ENCODE measurements at places on chromosomes 11 and 22.
A peak's percentile ranks its signal among the peaks of the same experiment; 100 is the strongest.

- no peak for DNase-seq
These were observed 64.7 kb downstream of the UVRAG start for GRCh38 chr11:75879737-75880136.

GRCh38 chr11:1844221-1845094 lies 5.7 kb downstream of the TNNI2 start:
- peak; percentile 96 for DNase-seq

DNA sequence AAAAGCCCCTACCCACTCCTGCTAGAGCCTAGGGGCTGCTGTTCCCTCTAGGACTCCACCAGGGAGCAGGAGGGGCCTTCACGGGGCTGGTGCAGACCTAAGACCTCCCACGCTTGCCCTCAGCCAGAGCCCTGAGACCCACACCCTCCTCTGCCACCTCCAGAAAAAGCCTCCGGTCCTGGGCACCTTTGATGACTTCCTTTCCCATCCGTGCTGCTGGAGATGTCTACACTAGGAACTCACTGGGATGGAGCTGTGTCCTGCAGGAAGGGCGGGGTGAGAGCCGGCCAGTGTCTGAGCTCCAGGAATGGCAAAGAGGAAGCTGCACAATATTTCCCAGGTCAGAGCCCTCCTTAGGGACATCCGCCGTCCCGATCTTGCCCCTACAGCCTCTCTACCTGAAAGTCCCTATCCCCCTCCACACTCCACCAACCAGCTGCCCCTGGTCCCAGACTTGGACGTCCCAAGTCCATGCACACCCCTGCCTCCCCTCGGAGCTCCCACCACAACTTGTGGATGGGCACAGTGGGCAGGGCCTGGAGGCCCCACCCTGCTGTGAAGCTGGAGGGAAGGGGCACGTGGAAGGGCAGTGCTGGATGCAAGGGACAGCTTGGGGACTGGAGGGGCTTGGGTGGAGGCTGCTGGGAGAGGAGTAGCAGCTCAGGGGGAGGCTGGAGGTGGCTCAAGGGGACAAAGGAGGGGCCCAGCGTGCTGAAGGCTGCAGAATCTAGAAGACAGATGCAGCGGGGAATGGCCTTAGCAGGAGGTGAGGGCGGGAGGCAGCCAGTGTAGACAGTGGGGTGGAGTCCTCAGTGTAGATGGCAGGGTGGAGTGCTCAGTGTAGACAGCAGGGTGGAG lies 13.5 kb upstream of the LRP5 start:
- DNase-seq: no peak

GRCh38 chr11:63080682-63081081 lies 63.3 kb downstream of the SLC22A24 start:
- DNase-seq: no peak

DNA sequence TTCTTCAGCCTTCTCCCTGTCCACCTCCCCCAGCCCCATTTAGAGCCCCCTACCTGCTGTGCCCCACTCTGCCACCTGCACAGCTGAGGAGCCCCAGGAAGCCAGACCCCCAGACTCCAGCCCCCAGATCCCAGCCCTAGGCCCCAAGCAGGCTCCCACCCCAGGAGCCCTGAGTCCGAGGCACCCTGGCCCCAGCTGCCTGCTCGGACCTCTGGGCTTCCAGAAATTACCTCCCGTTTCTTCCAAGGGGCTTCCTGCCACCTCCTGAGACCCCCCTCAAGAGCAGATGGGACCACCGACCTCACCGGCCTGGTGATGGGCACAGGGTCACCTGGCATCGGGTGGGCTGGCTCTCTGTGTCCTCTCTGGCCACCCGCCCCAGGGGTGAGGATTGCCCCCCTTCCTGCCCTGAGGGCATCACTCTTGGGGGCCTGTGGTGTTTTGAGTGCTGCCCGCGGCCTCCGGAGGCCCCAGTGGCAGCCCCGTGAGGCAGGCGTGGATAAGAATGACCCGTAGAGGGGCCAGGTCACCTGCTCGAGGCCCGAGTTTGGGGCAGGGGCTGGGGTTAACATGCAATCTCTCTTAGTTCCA lies 18.3 kb upstream of the TALDO1 start:
- no peak for DNase-seq

DNA sequence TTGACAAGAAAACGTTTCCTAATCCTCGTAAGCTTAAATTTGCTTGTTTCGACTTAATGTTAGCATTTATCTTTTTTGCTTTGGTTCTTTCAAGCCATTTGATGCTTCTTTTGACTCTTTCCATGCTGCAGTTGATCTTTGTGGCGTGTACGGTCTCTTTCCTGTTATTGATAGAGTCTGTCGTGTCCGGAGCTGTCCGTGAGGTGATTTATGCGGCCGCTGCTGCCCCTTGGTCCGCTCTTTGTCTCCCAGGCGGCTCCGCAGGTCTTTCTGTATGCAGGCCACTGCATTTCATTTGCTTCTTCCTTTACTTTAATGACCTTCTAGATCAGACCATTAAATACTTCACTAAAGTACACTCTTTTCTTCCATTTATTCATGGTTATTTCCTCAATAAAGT lies 50.3 kb downstream of the TBC1D22A start:
- DNase-seq: no peak

GRCh38 chr11:30091246-30091645 lies 74.4 kb upstream of the KCNA4 start:
- no peak for DNase-seq

DNA sequence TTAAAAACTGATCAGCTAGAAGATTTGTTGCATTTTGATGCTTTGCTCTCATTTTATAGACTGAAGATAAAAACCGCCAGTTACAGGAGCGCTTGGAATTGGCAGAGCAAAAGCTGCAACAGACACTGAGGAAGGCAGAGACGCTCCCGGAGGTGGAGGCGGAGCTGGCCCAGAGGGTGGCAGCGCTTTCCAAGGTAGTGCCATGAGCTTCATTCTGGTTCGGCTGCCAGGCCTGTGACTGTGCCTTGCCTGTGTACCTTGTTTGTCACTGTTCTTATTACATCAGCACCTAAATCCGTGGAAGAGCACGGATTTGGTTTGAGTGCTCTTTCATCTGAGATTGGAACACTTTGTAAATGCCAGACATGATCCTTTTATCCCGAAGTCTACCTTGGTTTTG lies 61.4 kb downstream of the PPFIA1 start:
- DNase-seq: no peak

DNA sequence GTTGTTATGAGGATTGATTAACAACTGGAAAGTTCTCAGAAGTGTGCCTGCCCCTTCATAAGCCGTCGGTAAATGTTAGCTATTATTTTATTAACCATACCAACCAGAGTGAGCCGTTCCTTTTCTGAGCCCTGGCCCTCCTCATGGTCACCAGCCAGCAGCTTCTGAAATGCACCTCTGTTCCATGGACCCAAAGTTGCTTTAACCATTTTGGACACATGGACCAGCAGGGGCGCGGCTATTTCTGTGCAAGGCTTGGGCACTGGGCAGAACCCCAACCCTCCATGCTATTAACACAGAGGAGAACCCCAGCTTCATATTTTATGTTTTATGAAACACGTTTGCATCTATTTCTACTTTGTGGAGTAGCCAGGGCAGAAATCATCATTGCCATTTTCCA lies 18.6 kb upstream of the SCGB1A1 start:
- no peak for DNase-seq

DNA sequence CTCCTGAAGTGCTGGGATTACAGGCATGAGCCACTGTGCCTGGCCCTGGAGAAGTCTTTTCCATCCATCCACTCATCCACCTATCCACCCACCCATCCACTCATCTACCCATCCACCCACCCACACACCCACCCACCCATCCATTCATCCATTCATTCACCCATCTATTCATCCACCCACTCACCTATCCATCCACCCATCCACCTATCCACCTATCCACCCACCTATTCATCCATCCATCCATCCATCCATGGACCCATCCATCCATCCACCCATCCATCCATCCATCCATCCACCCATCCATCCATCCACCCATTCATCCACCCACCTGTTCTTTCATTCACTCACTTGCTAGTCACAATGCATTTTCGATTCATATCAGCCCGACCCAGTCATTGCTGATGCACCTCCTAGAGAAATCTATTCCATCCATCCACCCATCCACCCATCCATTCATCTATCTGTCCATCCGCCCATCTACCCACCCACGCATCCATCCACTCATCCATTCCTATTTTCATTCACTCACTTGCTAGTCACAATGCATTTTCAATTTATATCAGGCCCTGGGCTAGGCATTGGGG lies 17.7 kb upstream of the SUN2 start:
- DNase-seq: no peak

- DNase-seq: no peak
These were observed 6.2 kb upstream of the LINC01488 start for GRCh38 chr11:69475141-69475865.

DNA sequence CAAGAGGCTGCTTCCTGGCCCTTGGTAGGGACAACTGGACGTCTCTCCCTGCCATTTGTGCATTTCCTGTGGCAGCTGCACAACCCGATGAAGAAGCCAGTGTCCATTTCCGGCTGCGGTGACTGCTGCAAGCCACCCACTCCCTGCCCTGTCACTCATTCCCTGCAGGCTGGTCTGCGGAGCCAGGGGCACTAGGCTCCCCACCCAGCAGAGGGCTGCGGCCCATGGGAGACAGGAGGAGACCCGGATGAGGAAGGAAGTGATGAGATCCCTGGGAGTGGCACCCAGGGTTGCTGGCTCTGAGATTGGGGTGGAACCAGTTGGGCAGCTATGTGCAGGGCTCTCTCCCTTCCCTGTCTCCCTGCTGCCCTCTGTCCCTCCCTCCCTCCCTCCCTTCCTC lies 10.0 kb upstream of the MYRF start:
- no peak for DNase-seq

DNA sequence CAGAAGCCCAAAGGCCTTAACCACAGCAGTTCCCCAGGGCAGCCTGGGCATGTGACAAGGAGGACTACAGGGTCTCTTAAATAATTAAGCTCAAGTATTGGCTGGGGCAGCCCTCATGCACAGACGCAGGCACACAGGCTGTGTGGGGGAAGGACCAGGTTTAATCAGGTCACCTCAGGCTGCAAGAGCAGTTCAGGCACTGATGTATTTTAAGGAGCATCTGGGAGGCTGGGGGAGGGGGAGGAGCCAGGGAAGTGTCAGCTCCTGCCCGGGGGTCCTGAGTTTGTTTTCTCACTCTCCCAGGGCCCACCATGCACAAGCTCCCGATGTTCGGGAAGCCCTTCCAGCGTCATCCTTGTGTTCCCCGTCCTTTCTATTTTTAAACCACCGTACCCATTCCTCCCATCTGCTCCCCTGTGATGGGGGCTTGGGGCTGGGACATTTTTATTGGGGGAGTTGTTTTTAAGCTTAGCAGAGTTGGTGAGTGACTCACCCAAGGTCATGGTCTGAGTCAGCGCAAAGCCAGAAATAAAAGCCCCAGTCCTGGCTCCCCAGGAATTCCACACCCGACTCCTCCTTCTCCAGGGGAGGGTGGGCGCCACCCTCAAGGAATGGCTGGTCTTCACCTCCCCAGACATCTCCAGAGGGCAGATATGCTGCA lies 2.4 kb downstream of the CSDC2 start:
- no peak for DNase-seq

- no peak for DNase-seq
These were observed 2.6 kb downstream of the SAMM50 start for GRCh38 chr22:43957871-43958270.

- peak; percentile 87 for DNase-seq
These were observed 603 bp downstream of the ESRRA start for GRCh38 chr11:64305691-64306562.

DNA sequence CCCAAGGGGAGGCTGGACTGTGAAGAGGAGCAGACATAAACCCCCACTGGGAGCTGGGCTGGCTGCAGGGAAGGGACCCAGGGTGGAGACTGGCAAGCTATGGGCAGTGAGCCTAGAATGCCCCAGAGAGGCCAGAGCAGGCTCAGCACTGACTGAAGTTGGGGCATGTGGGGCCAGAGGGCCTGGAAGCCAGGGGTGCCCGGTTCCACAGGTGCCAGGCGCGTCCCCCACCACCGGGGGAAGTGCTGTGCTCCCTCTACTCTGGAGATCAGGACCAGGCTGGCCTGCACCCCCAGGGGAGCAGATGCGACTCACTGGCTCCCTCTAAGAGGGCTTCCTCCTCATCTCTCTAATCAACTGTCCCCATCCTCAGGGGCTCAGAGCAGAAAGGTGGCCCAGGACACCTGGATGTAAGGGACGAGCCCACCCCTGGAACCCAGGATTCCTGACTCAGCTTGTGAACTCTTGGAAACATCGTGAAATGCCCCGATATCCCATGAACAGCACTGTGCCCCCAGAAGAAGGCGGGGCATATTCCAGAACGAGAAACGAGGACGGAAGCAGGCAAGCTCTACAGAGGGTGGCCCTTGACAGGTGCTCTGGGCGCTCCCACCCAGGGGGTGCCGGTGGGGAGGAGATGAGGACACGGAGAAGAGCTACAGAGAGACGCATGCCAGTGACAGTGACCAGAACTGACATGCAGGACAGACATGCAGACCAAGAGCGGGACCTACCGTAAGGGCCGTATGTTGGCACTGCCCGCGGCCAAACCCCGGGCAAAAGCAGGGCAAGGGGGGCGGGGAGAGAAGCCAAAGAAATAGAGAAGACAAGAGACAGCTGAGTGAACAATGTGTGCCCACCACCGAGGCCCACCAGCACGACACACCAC lies 20.4 kb downstream of the MAFF start:
- DNase-seq: no peak

DNA sequence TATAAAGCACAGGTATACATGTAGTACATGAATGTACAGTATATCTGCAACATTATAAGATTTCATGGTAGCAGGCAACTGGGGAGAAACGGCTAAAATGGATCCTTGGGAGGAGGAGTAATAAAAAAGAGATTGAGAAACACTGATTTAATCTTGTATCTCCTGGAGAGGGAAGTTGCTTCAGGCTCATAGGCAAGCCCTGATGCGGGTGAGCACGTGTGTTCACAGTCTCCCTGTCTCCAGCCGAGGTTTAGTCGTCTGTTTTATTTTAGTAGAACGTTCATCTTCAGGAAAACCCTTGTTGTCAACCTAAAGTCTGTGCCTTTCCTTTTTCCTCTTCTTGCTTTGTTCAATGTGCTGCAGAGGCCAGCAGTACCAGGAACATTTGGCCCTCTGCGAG lies 21.8 kb upstream of the SLC25A18 start:
- DNase-seq: no peak

- no peak for DNase-seq
These were observed 80.2 kb downstream of the PRR5L start for GRCh38 chr11:36376009-36376887.

DNA sequence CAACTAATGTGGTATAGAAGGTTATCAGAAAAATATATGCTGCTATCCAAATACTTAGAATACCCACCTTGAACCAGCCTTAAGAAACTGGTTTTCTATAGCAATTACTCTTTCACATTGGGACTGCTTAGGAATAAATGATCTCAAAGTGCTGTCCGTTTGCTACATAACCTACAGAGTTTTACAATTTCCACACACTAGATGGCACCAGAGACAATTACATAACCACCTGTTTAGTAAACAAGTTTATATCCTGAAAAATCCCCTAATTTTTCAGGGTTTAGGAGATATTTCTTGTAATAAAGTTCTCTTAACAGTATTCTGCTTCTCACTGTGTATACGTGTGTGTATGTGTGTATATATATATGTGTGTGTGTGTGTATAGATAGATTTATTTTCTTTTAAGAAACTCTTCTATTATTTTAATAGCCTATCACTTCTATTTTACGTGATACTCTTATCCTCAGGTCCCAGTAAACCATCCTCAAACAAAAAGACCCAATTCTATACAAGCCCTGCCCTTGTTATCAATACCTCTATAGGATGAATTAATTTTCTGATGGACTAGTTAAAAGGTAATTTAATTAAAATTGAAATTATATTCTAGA lies 6.7 kb upstream of the OR5I1 start:
- peak; percentile 43 for DNase-seq

Measured in hematopoietic multipotent progenitor cell treated with erythropoietin and hydrocortisone succinate and interleukin-3 and kit ligand, for 8 days (in vitro differentiated cells).